Astrocyte (in vitro differentiated cells and primary cell): ENCODE measurements at places on chromosomes 7 and 10. TPM values are rescaled to one million over a fixed set of nuclear protein-coding genes. Genes with fewer than 3 reads are reported as not detected.

ATP6V0A4 gene
- 0.19 and 0.25 TPM in 2 replicates for total RNA-seq

DNA sequence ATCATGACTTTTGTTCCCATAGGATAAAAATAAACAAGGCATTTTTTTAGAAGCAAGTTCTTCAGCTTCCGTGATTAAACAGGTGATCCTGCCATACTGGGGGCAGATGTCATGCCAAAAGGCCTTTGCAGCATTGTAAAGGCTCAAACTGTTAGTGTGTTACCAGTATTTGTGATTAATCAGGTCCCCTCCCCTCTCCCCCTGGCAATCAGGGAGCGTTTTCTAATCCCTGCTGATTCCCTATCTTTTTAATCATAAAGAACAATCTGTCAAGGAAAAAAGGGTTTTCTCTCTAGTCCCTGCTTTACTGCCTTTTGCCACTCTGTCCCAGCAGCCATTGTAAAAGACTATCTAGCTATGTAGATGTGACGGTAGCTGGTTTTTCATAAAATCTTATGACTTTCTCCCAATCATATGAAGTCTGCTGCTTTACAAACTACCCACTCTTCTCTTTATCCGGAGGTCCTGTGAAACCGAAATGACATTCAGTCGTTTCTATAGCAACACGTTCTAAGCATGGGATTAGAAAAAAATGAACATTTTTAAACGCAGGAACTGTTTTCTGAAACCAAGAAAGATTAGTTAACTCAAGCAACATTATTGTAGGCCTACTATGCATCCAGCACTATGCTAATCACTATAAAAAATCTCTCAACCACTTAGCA is 210.9 kb downstream of the RNLS start:
- no peak overlapping the region for H3K27ac ChIP-seq
- no peaks in the 10 kb centered on the region for H3K27me3 ChIP-seq
- DNase-seq: no peak
- H3K36me3 ChIP-seq: no peaks in the 10 kb centered on the region
- no peak overlapping the region for H3K4me3 ChIP-seq

DNA sequence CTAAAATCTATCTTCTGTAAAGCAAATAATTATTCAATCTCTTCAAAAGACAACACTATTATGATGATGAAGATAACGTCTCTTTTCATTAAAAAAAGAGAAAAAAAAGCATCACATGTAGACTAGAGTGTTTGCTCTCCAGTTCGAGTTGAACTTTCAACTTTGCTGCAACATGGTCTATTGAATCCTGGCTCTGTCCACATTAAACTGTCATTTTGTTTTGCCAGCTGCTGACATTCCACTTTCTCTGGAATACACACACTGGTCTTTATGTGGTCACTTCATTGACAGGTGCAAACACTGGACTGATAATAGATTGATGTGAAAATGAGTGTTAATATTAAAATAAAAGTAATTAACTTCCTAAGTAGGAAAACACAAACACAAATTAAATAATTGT is 61.7 kb downstream of the PTF1A start:
- H3K4me3 ChIP-seq: no peak overlapping the region
- no peak overlapping the region for H3K27ac ChIP-seq
- no peaks in the 10 kb centered on the region for H3K4me1 ChIP-seq

DNA sequence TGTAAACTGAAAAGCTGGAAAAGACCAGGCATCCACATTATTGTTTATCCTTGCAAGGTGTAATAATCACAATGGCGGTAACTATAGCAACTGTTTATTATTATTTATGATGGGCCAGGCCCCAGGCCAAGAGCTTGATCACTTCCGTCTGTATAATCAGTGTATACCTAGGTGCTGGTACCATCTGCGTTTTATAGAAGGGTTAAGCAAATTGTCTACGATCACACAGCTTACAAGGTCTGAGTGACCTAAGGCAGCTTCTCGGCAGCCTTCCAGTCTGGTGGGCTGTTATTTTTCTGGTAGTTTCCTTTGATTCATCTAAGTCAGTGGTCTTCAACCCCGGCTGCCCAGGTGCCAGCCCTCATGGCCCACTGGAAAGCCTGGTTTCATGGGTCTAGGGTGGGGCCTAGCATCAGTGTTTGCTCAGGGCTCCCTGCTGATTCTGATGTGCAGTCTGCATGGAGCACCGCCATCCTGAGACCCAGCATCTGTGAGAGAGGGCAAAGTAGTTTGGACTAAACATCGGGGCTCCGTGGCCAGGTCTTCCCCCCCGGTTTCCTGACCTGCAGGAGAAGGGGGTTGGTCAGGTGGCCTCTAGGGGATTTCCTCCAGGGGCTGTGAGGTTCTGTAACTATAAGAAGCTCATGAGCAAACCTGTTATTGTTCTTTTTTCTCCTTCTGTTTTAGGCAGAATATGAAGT is 146.4 kb downstream of the RGS10 start:
- no peaks in the 10 kb centered on the region for H3K27me3 ChIP-seq

- no peak overlapping the region for H3K27ac ChIP-seq
- no peaks in the 10 kb centered on the region for H3K36me3 ChIP-seq
- H3K4me3 ChIP-seq: no peak overlapping the region
- no peaks in the 10 kb centered on the region for H3K27me3 ChIP-seq
- peak; percentile 70 for DNase-seq
- peaks cover 4% of the 10 kb centered on the region for H3K4me1 ChIP-seq
Observed at GRCh38 chr10:67815571-67816059, 22.4 kb downstream of the DNAJC12 start.

- H3K27me3 ChIP-seq: no peaks in the 10 kb centered on the region
- H3K27ac ChIP-seq: peak overlapping the region; percentile 25
- H3K4me3 ChIP-seq: no peak overlapping the region
- H3K4me1 ChIP-seq: peaks cover 7% of the 10 kb centered on the region
- no peaks in the 10 kb centered on the region for H3K36me3 ChIP-seq
Observed at GRCh38 chr10:11243425-11244222, 226.0 kb downstream of the CELF2 start.

DNA sequence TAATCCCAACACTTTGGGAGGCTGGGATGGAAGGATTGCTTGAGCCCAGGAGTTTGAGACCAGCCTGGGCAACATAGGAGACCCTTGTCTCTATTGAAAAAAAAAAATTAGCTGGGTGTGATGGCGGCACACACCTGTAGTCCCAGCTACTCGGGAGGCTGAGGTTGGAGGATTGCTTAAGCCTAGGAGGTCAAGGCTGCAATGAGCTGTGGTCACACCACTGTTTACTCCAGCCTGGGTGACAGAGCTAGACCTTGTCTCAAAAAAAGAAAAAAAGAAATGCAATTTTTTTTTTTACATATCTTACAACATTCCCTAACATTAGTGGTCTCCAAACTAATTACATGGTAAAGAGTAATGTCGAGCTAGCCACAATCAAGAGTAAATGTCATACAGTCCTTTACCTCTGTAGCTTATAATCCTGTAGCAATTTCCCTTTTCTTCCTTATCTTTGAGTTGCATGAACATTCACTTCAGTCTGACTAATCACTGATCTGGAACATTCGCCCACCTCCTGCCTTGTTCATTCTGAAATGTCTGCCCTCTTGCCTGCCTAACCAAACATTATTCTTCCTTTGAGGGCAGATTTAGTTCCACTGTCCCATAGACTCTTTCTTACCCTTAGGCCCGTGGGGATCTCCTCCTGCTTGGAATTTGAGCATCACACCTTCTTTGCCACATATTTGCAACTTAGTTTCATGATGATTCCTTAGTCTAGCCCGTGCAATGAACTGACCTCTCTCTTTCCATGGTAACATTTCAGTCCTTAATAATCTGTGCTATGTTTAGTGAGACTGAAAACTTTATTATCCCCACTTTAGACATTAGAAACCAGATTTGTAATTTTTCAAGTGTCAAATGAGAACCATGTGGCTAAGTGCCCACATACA is 4.8 kb upstream of the VCL start:
- no peaks in the 10 kb centered on the region for H3K27me3 ChIP-seq
- peak overlapping the region; percentile 13 for H3K27ac ChIP-seq
- peaks cover 3% of the 10 kb centered on the region for H3K4me1 ChIP-seq

DNA sequence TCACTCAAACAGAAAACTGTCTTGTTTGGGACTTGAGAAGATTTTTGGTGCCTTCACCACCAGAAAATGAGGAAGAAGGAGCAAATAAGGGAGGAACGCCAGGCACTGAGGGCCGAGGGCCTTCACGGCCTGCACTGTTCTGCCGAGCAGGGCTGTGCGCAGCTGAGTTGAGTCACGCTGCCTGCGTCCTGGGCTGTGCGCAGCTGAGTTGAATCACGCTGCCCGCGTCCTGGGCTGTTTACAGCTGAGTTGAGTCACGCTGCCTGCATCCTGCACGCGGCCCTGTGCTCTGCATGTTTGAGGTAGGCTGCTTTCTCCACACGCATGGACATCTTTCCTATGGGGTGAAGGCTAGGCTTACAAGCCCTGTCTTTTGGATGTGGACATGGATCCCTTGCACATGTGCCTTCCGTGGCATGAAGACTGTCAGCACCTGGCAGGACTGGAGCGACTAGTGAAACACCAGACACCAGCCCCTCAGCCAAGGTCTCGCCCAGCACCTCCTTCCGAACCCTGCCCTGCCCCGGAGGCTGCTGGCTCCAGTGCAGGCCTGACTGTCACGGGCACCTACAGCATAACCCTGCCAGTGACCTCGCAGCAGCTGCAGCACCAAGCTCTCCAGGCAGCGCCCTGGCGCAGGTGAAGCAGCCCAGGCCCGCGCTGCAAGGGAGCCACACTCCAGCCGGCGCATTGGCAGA is 96.7 kb downstream of the HTR5A start:
- no peak overlapping the region for H3K4me3 ChIP-seq
- H3K36me3 ChIP-seq: no peaks in the 10 kb centered on the region
- peak overlapping the region; percentile 31 for H3K27ac ChIP-seq
- H3K27me3 ChIP-seq: no peaks in the 10 kb centered on the region
- DNase-seq: peak; percentile 90
- peaks cover 7% of the 10 kb centered on the region for H3K4me1 ChIP-seq

- H3K36me3 ChIP-seq: no peaks in the 10 kb centered on the region
- H3K4me1 ChIP-seq: no peaks in the 10 kb centered on the region
- no peak for DNase-seq
- no peak overlapping the region for H3K4me3 ChIP-seq
- H3K27me3 ChIP-seq: peaks cover 14% of the 10 kb centered on the region
Observed at GRCh38 chr10:71694039-71694501, 25.5 kb downstream of the C10orf105 start.
